ENCODE measurements at places on chromosomes 4 and X.

GRCh38 chr4:36215627-36216026 is 28.7 kb downstream of the ARAP2 start:
- DNase-seq, result no peak

GRCh38 chrX:25527596-25527995 is 511.8 kb upstream of the ARX start:
- no peak for DNase-seq

- peak; percentile 62 for DNase-seq
Observed at GRCh38 chr4:815464-816146, 10.3 kb downstream of the CPLX1 start.

GRCh38 chrX:21911481-21911880 is 29.0 kb upstream of the SMS start:
- no peak for DNase-seq

- no peak for DNase-seq
Observed at GRCh38 chr4:169791527-169792156, 33.9 kb upstream of the HPF1 start.

DNA sequence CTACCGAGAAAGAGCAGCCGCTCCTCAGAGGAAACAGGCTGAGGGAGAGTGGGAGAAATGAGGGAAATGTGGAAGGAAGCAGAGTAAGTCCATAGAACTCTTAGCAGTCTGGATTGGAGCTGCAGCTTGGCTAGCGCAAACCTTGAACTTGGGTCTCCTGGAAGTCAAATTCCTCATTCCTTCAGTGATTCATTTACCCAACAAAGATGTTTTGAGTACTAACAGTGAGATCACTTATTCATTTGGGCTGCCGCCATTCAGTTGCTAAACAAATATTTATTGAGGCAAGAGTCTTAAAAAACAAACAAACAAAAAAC is 51.5 kb downstream of the SEL1L3 start:
- DNase-seq, result no peak

- DNase-seq, result no peak
Observed at GRCh38 chr4:24885342-24885741, 27.5 kb downstream of the CCDC149 start.

DNA sequence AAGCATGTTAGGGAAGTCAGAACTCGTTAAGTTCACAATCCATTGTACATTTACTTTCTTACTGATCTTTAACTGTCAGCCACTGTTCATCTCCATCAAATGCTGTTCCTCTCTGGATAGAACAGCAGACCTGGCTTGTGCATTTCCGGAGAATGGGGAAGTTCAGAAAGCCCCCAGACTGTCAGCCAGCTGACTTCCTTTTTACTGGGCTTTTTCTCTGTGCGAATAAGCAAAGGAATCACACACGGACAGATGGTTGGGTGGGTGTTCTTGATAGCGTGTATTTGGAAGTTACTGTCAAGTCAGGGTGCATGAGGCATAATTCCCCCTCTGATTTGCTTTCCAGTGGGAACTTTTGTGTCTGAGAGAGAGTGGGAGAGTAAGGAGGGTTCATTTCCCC is 56.8 kb downstream of the TSPAN7 start:
- DNase-seq, result no peak

- no peak for DNase-seq
Observed at GRCh38 chrX:10009741-10010140, 42.6 kb downstream of the CLDN34 start.

DNA sequence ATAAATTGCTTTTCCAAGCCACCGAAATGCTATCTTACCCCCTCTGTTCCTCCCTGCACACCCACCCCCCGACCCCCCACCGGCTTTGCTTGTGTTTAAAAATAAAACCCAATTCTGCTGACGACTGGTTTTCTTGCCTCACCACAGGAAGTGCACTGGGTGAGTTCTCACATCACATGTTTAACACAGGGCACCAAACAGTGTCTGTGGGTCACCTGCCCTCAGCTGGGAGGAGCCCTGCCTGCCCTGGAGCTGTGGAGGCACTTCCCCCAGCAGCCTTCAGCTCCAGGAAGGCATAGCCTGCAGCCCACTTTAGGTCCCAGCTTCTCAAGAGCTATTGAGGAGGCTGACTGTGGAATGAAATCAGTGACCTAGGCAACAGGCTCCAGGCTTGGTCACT is 8.8 kb downstream of the TMEM255A start:
- no peak for DNase-seq

DNA sequence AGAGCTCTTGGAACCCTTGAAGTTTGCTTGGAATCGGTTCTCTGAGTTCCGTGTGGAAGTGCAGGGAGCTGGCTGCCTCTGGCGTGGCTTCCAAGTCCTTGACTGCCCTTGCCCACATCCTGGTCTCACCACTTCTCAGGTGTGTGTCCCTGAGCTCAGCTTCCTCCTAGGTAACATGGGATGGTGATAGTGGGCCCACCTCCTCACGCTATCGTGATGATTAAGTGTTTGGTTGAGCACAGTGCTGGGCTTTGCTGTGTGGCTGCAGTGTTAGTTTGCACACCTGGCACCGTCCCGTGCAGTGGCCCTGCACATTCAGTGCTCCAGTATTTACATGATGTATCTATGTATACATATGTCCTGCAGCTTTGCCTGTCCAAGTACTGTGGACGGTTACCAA is 81.5 kb downstream of the CLDN34 start:
- DNase-seq, result no peak

- DNase-seq, result no peak
Observed at GRCh38 chr4:10085828-10086505, 30.6 kb downstream of the WDR1 start.

- DNase-seq, result no peak
Observed at GRCh38 chr4:159765382-159765781, 662.5 kb downstream of the RAPGEF2 start.

GRCh38 chr4:139633661-139634060 is 32.0 kb upstream of the MGST2 start:
- DNase-seq, result no peak

GRCh38 chr4:74282926-74283325 is 25.3 kb upstream of the EPGN start:
- DNase-seq, result no peak

DNA sequence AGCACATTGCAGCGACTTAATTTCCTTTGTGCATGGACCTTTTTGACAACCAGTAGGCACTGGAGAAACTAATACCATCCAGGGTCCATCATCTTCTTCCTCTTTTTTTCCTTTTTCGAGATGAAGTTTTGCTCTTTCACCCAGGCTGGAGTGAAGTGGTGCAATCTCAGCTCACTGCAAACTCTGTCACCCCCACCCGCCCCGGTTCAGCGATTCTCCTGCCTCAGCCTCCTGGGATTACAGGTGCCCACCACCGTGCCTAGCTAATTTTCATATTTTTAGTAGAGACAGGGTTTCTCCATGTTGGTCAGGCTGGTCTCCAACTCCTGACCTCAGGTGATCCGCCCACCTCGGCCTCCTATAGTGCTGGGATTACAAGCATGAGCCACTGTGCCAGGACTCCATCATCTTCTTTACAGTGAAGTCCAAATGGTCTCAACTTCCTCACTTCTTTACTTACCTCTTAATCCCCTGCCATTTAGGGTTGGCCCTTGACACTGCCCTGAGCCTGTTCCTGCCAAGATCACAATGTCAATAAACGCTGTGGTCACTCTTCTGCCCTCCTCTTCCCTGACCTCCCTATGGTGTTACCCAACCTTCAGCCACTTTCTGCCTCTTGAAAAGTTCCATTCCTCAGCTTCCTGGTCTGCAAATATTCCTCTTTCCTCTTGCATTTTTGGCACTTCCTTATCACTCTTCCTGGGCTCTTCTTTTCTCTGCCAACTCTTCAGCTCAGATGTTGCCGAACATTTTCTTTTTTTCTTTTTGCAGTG is 119.8 kb upstream of the SLC34A2 start:
- DNase-seq, result no peak

GRCh38 chr4:143292858-143293257 is 43.8 kb upstream of the GAB1 start:
- no peak for DNase-seq

DNA sequence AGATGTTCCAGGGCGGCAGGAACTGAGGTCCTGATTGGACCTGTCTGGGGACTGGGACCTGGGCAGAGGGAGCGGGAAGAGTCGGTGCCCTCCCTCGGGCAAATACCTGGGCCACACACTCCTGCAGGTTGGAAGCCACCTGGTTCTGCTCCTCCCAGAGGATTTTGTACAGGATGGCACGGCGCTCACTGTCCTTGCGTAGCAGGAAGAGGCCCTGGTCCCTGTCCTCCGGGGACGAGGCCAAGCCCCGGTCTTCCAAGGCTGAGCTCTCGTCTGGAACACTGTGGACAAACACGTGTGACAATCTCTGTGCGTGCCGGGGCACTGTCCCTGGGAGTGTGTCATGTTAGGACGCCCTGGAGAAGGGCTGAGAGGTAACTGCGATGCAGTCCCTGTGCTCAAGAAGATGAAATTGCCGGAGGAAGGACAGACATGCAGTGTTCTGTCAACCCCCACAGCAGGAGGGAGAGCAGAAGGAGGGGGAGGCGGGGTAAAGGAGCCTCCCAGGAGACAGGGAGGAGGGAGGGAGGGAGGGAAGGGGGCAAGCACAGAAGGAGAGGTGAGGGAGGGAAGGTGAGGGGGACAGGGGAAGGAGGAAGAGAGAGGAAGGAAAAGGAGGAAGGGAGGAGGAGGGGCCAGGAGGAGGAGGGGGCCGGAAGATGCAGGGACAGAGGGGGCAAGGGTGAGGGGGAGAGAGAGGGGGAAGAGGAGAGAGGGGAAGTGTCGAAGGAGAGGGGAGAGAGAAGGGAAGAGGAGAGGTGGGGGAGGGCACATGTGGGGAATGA is 29.0 kb downstream of the PDHA1 start:
- DNase-seq, result no peak

DNA sequence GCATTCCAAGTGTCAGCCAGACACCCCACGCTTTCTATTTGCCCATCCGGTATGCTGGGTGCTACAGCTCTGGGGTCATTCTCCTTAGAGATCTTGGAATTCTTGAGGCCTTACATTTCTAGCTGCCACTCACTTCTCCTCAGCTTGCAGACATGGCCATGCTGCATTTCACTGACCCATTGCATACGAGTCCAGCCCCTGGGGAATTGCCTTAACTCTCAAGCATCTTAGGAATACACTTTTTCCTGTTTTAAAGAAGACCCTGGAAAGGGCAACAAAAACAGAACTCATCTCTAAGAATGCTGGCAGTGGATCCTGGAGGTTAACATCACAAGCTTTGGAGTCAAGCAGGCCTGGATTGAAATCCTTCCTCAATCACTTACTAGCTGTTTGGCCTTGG is 122.0 kb upstream of the LNX1 start:
- no peak for DNase-seq

DNA sequence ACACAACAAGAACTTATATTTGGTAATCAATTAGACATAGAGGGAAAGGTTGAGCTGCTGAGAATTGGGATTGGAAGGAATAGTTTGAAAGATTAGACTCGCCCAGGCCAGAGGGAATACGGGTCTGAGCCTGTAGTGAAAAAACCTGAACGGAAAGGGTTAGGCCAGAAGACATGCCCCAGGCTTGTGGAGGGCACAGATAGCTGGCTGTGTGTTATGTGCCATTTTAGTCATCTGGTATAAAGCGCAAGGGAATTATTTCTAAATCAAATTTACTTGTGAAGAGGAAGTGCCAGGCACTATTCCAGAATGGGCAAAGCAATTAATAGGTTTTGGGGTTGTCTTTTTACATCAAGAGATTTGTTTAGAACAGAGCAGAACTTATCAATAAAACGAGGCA is 187.5 kb upstream of the ANKRD50 start:
- no peak for DNase-seq

DNA sequence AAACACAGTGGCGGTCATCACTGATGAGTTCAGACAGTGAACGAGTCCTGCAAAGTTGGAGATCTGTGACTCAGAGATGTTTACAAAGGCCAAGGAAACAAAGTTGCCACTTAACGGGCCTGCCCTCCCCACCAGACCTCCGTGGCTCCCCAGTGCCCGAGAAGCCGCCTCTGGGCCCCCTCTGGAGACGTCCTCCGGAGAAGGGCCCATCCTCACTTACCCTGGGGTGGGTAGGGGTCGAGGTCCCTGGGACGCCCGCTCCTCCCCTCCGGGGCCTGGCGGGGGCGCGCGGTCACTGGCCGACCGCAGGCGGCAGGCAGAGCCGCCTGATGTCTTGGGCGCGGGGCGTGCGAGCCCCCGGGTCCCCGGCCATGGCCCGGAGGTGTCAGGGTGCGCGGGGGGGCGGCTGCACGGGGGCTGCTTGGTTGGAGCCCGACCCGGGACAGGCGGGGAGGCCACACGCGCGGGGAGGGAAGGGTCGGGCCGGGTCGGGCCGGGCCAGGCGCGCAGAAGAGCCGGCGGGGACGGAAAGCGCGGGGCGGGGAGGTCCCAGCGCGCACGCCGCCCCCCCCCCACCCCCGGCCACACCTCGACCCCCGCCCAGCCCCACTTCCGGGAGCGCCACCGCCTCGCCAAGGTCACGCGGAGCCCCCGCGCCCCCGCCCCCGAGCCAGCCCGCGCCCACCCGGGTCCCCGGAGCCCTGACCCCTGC is 529 bp downstream of the DHRSX start:
- DNase-seq, result no peak

GRCh38 chr4:25842229-25842845 is 20.5 kb downstream of the SEL1L3 start:
- no peak for DNase-seq

GRCh38 chr4:155582971-155583437 is 83.6 kb upstream of the GUCY1A1 start:
- DNase-seq, result no peak

GRCh38 chr4:16661813-16662212 is 236.6 kb downstream of the LDB2 start:
- DNase-seq, result no peak

- no peak for DNase-seq
Observed at GRCh38 chrX:108224727-108225621, 133.4 kb downstream of the ATG4A start.

DNA sequence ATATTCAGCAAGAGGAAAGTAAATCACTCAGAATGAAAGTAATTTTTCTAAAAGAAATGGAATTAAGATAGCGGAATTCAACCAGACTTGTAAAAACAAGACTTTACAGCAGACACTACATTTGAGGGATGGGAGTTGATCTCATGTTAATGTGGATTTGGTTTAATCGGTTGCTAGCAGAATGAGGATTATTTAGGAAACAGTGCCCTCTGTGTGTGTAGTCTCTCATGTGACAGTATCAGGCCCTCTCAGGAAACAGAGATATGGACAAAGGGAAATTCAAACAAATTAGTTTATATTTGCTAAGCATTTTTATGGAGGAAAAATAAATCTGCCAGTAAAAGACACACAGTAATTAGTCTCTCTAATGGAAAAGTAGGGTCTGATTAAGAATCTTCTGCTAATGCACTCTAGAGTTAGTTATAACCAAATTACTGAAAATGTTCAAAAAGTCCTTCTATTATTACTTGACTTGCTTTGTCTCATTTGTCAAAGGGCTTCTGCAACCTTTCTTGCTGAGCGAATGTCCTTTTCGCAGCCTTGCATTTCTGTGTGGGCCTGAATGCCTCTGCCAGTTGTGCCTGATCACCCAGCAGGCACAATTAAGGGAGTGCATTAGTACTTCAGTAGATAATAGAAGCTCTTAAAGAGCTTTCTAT is 1282.3 kb upstream of the TENM3 start:
- DNase-seq, result no peak

DNA sequence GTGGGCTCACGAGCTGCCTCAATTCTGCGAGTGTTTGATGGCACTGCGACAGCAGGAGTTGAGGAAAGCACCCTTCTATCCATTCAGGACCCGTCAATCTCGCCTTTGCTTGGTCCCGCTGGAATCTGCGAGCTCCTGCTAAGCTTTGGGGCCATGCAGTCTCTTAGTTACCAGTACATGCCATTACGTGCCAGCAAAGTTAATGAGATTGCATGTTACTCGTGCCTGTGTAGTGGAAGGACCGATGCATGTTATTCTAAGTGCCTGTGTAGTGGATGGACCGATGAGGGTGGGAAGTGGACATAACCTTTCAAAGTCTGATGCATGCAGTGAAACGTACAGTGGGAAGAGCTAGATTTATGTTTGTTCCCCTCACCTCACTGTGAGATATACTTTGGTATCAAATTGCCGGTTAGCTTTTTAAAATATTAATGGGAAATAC is 569 bp downstream of the RPS3A start:
- DNase-seq, result no peak

All from NCI-H187 (cell line).